ENCODE measurements at places on chromosomes 4 and X.
A peak's percentile ranks its signal among the peaks of the same experiment; 100 is the strongest.

DNA sequence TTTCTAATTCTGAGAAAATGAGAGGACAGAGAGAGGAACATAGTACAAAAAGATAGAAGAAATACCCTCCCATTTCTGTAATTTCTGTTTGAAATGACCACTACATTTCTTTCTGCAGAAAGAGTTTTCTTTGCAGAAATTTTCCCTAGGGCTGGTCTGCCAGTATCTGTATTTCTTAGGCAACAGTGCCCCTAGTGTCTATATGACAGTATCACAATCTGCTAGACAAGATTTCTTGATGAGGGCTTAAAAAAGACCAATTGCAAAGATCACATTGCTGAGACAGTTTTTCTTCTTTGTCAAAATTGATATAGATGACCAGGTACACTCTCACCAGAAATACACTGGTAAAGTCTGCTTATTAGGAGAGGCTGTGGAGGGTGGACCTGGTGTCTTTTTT is 81.0 kb upstream of the ZDHHC15 start:
- peak; percentile 62 for DNase-seq

DNA sequence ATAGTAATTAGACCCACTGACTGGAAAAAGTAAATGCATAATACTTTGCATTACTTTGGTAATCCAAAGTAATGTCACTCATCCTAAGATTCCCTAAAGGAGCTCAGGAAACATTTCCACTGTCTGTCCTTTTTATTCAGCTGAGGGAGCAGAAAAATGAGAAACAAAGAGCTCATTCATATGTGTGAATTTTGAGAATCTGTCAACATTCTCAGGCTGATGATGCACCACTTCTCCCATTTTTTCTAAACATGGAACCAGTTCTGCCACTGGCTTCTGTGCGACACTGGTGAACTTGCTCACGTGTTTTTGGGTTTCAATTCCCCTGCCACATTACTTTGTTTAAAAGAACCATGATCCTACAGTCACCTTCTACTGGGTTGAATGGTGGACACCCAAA is 28.4 kb upstream of the ADH7 start:
- DNase-seq, result no peak

- DNase-seq, result no peak
Observed at GRCh38 chr4:1842993-1843448, 12.9 kb downstream of the LETM1 start.

DNA sequence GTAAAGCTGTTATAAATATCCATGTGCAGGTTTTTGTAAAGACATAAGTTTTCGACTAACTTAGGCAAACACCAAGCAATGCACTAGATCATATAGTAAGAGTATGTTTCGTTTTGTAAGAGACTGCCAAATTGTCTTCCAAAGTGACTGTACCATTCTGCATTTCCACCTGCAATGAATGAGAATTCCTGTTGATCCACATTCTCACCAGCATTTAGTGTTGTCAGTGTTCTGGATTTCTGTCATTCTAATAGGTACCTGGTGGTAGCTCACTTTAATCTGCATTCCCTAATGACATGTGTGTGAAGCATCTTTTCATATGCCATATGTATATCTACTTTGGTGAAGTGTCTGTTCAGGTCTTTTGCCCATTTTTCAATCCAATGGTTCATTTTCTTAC is 57.8 kb downstream of the SH3RF1 start:
- no peak for DNase-seq

GRCh38 chr4:38173935-38174518 is 213.8 kb downstream of the PTTG2 start:
- DNase-seq, result no peak
